ENCODE measurements at places on chromosomes 11 and 22.

- no peak for DNase-seq
These were observed 73.9 kb downstream of the SCUBE1 start for GRCh38 chr22:43269246-43269645.

- DNase-seq: no peak
These were observed 39.6 kb downstream of the ARRB1 start for GRCh38 chr11:75311858-75312288.

GRCh38 chr11:73198677-73199076 is 19.4 kb upstream of the P2RY2 start:
- DNase-seq: no peak

DNA sequence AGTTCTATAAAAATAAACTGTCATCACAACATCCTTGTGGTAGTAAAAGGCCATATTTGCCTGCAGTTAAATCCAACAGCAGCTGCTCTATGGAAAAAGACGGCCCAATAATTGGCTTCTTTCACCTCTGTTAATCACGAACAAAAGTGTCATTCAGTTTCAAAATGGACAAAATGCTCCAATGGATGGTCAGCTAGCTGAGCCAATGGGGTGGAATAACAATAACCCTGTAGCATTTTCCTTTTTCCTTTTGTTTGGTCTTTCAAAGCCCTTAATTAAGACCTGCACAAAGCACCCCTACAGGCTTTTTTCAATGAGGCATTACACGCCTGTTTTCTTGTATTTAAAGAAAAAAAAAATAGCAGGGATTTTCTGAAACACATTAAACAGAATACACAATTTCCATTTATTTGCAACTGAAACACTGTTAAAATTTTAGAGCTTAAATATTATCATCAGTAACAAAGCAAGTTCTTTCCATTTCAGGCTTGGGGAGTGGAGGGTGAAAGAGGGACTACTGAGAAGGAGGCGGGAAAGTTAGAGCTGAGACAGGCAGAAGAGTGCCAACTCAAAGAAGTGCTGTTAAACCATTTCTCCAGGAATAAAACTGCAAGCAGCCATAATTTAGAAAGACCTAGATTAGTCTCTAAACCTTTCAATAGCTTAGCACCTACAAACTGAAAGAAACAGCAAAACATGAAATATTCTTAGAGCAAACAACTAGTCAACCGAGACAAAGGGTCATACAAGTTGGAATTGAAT is 28.7 kb downstream of the LGR4 start:
- no peak for DNase-seq

GRCh38 chr11:445765-446588 is 4.1 kb upstream of the PTDSS2 start:
- DNase-seq: no peak

- peak; percentile 85 for DNase-seq
These were observed 28.5 kb upstream of the RBX1 start for GRCh38 chr22:40922484-40923303.

All from Karpas-422 (cell line).